Stimulated activated CD8-positive, alpha-beta memory T cell treated with anti-CD3 and anti-CD28 coated beads, Interleukin-4, amount 100 ng/mL, for 1 hour (primary cell): ENCODE measurements at places on chromosomes 3 and 15.

DNA sequence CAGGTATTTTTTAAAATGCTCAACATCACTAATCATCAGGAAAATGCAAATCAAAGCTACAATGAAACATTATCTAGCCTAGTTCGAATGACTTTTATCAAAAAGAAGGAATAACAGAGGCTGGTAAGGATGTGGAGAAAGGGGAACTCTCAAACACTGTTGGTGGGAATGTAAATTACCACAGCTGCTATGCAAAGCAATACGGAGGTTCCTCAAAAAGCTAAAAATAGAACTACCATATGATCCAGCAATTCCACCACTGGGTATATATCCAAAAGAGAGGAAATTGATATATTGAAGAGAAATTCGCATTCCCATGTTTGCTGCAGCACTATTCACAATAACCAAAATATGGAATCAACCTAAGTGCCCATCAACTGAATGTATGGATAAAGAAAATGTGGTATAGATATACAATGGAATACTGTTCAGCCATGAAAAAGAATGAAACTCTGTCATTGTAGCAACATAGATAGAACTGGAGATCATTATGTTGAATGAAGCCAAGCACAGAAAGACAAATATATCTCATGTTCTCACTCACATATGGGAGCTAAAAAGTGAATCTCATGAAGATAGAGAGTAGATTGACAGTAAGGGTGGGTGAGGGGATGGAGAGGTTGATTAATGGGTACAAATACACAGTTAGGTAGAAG, 19.7 kb upstream of the CLN6 start:
- DNase-seq: no peak

GRCh38 chr15:67063689-67064606, 1.5 kb upstream of the SMAD3 start:
- DNase-seq: no peak

DNA sequence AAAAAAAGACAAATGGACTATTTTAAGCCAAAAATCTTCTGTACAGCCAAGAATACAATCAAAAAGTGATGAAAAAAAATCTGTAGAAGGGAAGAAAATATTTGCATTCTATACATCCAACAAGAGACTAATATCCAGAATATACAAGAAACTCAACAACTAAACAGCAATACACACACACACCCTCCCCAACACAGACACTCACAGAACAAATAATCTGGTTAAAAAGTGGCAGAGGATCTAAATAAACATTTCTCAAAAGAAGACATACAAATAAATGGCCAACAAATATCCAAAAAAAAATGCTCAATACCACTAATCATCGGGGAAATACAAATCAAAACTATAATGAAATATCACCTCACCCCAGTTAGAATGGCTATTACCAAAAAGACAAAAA, 209.0 kb upstream of the ZNF385D start:
- no peak for DNase-seq

DNA sequence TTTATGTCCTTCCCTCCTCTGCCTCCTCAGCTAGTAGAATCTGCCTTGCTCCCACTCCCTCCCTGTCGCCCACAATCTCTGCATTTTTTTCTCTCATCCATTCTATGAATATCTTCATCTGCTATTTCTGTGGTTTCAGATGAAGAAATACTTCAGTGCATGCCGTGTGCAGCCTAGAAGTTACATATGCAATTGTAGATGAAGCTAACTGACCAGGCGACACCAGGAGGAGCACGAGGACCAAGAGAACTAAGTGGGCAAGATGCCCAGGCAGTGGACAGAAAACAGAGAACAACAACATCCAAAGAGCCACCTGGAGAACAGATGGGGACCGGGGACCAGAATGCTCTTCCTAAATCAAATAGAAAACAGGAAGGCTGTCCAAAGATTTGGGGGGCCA, 121.4 kb upstream of the ATP11B start:
- no peak for DNase-seq

DNA sequence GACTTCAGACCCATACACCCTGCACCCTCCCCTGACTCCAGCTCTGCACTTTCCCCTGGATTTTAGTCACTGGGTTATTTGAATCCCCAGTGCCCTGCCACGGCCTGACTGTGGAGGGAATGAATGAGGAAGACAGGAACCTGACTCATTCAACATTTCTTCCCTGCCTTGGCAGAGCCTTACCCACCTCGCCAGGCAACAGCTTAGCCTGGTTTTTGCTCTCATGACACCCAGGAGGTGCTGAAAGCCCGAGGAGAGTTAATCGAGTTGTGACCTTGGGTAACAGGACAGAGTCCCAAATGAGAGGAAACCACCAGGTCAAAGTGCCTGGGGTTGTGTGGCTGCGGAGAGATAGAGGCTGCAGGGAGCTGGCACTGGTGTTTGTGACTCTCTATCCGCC, 128.3 kb downstream of the SMAD6 start:
- DNase-seq: no peak

DNA sequence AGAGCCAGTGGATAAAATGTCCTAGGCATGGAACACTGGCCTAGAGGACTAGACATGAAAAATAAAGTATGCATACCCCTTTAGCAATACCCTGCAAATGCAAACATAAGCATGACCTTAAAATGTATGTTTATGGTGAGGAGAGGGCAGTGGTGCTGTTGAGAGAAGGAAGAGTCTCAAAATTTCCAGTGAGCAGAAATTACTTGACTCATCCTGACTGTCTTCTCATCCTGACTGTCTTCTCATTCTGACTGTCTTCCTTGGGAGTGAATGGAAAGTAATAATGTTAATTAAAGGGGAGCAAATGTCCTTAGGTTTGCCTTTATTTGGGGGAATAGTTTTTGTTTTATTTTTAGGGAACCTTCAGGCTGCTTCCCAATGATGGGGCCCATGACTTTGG, 121.5 kb upstream of the GALNT15 start:
- no peak for DNase-seq

- no peak for DNase-seq
Measured at GRCh38 chr15:95304947-95305400, 1025.5 kb upstream of the NR2F2 start.

DNA sequence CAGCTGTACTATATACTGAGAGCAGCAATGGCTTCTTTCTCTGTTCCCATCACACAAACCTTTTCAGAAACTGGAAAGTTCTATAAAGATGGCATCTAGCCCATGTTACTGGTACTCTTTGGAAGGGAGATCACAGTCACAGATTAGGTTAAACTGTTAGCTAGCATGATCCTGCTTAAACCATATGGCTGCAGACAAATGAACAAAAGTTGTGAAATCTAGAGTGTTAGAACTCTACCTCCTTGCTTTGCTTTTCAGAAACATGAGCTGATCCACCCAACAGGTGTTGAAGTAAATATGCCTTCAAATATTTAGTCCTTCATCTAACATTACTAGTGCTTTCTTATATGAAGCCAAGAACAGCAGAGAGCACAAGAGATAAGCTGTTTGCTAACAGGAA, 102.6 kb downstream of the SNRK start:
- no peak for DNase-seq

GRCh38 chr3:195900436-195901355, 7.7 kb downstream of the TNK2 start:
- DNase-seq: no peak

DNA sequence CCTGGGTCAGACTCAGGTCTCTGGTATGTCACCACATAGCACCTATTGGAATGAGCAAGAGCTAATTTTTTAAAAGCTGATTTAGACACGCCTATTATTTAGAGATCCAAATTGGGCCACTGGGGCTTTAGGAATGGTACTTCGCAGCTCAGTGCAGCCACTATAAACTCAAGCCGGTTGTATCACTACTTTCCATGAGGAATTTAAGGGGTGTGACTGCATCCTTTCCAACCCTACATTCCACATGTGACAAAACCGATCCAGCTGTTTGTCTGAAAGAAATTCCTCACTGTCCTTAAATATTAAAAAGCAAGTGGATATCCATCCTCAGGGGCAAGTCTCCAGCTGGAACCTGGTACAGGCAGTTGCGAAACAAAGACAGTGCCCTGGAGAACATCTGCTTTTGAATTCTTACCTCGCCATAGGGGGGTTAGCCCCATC, 12.8 kb downstream of the VGLL3 start:
- DNase-seq: no peak

GRCh38 chr3:63857311-63857710, 6.3 kb downstream of the THOC7 start:
- DNase-seq: no peak

DNA sequence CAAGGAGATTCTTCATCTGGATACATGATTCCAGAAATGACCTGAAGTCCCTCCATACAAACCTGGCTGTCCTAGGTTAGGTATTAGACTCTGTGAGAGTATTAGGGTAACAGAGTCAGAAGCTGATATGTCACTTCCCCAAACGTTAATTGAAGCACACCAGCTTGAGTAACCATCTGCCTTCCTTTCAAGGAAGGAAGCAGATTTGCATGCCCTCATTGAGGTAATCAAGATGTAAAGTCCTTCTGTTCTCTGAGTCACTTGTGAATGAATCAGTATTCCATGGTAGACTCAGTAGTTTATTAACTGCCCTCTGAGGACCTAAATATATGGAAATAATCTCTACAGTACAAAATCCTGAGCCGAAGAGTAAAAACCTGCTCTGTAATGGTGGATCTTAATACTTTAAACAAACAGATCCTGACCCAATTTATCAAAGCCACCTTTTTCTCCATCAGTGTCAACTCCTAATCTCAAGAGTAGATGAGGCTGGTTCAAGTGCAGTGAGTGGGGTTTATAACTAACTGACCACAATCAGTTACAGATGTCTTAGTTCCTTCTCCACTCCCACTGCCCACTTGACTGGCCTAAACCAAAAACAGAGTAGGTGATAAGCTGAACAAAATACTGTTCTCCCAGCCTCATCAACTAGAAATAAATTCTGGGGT, 246.2 kb upstream of the CHRM5 start:
- no peak for DNase-seq

GRCh38 chr3:17014709-17015108, 130.0 kb downstream of the PLCL2 start:
- DNase-seq: no peak

- DNase-seq: no peak
Measured at GRCh38 chr3:145355206-145355605, 805.8 kb downstream of the PLOD2 start.

DNA sequence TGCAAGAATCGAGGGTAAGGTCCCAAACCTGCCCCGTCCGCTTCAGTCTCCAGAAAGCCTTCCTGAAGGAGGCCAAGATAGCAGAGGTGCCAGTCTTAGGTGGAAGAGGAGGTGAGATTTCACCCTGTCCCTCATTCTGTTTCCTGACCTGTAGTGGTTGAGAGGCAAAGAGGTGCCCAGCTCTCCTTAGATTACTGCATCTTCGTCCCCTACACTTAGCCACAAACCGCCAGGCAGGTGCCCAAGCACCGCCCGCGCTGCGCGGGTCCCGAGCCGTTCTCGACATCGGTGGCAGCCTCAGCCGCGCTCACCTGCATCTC, 23.8 kb upstream of the POLG start:
- no peak for DNase-seq

GRCh38 chr15:85318048-85318731, 62.2 kb upstream of the AKAP13 start:
- no peak for DNase-seq

GRCh38 chr3:187212196-187212545, 14.9 kb downstream of the RTP1 start:
- no peak for DNase-seq

GRCh38 chr3:196643201-196643749, 3.8 kb downstream of the NRROS start:
- DNase-seq: no peak

DNA sequence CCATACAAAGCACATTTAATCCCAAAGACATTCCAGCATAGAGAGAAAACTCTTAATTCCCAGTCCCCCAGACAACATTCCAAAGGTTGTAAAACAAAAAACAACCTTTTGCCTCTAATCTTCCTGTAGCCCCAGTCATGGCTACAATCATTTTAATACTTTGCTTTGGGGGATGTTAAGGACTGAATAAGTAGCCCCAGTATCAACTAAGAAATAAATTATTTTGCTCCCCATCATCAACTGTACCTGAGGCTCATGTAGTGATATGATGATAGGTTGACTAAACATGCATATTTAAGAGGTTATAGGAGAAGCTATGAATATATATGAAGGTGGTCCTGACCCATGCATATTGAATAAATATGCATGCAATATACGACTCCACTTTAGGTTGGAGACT, 40.6 kb downstream of the PRR20G start:
- no peak for DNase-seq

DNA sequence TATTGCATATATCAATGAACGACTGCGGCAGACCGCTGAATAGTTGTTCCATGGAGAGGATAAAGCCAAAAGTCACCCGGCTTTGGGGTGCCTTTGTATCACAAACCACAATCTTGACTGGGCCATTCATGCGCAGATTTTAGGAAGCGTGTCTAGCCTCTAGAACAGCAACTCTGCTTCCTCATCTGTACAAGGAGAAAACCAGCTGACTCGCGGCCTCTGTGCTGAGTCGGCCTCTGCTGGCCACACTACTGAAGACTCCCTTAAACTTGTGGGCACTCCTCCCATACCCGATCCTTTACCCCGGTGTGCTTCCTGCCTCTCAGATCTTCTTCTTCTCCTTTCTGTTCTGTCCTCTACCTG, 872 bp downstream of the DLEC1 start:
- no peak for DNase-seq

DNA sequence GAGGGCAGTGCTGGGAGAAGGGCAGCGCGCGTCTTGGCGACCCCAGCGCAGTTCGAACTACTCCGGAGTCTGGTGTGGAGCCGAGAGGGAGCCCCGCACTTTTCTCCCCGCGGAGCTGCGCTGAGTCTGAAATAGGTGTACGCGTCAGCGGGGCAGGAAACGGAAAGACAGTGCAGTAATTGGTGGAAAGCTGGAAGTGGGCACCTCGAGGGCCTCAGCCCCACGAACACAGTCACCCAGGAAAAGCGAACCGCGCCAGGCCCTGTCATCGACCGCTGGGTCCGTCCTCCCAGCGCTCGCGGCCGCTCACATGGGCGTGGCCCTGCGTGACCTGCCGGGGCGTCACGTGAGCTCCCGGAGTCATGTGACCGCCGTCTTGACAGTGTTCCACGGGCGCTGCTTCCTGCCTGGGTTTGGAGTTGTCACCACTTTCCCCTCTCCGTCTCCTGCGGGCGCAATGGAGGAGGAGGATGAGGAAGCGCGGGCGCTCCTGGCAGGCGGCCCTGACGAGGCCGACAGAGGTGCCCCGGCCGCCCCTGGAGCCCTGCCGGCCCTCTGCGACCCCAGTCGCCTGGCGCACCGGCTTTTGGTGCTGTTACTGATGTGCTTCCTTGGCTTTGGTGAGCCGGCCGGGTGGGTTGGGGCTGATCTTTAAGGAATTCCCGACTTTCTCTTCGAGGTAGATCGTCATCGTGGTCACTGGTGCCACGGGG, at the start of gene MFSD1:
TSS of gene MFSD1 (plus strand) at position 359 of the 713 bp plus-strand sequence. CDS start at position 458, 99 bp downstream.
- peak; percentile 73 for DNase-seq

GRCh38 chr15:54571576-54571975, 593.3 kb downstream of the UNC13C start:
- no peak for DNase-seq

DNA sequence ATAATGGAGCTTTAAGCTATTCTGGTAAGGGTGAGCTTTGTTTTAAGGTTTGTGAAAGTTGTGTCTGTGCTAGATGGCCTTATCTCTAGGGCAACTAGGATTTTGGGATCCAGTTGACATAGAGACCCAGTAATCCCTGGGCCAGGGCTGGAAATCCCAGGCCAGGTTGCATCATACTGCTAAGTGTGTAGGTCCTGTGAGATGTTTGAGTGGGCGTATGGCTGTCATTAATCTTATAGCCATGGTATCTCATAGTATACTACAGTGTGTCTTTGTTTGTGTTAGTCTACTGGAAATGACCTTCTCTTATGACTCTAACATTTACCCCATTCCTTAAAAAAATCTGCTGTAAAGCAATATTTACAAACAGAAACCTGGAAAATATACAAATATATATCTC, 151.4 kb downstream of the CACNA2D3 start:
- no peak for DNase-seq
